ENCODE measurements at places on chromosomes 6 and 20.

DNA sequence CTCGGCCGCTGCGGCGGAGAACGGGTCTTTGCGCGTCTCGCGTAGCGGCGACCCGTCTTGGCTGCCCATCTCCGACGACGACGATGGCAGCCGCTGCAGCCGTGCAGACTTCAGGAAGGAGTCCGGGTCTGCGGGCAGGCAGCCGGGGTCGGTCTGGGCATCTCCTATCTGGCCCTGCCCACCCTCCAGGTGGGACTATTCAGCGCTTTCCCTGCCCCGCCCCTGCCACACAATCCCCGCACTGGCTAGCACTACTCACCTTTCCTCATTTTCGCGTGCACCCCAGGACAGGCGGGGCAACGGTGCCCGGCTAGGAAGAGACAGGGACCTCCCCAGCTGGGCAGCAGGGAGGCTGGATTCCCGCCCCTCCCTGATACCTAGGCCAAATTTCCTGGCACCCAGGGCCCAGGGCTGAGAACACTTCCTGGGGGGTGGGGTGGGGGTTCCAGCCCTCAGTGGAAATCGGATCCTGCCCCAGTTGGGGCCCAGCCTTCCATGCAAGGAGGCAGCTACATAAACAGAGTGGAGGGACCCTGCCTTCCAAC, 9.2 kb downstream of the GGT7 start:
- H3K36me3 ChIP-seq: peaks cover 3% of the 10 kb centered on the region
- H3K27me3 ChIP-seq: no peaks in the 10 kb centered on the region
- no peak for DNase-seq
- peak overlapping the region; percentile 45 for H3K4me3 ChIP-seq
- peaks cover 15% of the 10 kb centered on the region for H3K4me1 ChIP-seq

DNA sequence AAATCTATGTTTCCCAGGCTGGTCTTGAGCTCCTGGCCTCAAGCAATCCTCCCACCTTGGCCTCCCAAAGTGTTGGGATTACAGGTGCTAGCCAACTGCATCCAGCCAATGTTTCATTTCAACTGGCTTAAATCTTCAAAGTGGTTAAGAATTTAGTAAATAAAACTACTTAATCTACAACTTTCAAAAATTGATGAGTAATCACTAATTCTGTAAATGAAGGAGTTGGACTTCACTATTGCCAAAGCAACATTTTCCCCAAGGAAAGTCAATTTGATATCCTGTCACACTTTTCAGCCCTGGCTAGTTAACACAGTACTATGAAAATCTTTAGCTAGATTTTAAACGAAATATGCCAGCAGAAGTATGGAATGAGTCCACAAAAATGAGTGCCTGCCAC, 3.8 kb downstream of the TOMM6 start:
- H3K36me3 ChIP-seq: peaks cover 19% of the 10 kb centered on the region
- H3K4me3 ChIP-seq: no peak overlapping the region
- no peak for DNase-seq
- no peaks in the 10 kb centered on the region for H3K4me1 ChIP-seq
- no peak overlapping the region for H3K27ac ChIP-seq

- no peak for DNase-seq
- peaks cover 17% of the 10 kb centered on the region for H3K4me1 ChIP-seq
- no peak overlapping the region for H3K27ac ChIP-seq
- H3K36me3 ChIP-seq: no peaks in the 10 kb centered on the region
- H3K27me3 ChIP-seq: no peaks in the 10 kb centered on the region
Observed at GRCh38 chr20:1964659-1965405, 29.0 kb downstream of the PDYN start.

- no peaks in the 10 kb centered on the region for H3K4me1 ChIP-seq
- H3K27ac ChIP-seq: no peak overlapping the region
- DNase-seq: no peak
- no peak overlapping the region for H3K4me3 ChIP-seq
Observed at GRCh38 chr20:31536575-31536974, 22.3 kb downstream of the HM13 start.

GRCh38 chr6:131897621-131898020, 53.6 kb downstream of the CCN2 start:
- no peaks in the 10 kb centered on the region for H3K27me3 ChIP-seq
- DNase-seq: no peak
- H3K36me3 ChIP-seq: peaks cover 16% of the 10 kb centered on the region
- peaks cover 8% of the 10 kb centered on the region for H3K4me1 ChIP-seq

- H3K4me1 ChIP-seq: no peaks in the 10 kb centered on the region
- DNase-seq: no peak
- no peaks in the 10 kb centered on the region for H3K27me3 ChIP-seq
- no peaks in the 10 kb centered on the region for H3K36me3 ChIP-seq
- H3K4me3 ChIP-seq: no peak overlapping the region
Observed at GRCh38 chr6:91330896-91331295, 744.0 kb upstream of the MAP3K7 start.

DNA sequence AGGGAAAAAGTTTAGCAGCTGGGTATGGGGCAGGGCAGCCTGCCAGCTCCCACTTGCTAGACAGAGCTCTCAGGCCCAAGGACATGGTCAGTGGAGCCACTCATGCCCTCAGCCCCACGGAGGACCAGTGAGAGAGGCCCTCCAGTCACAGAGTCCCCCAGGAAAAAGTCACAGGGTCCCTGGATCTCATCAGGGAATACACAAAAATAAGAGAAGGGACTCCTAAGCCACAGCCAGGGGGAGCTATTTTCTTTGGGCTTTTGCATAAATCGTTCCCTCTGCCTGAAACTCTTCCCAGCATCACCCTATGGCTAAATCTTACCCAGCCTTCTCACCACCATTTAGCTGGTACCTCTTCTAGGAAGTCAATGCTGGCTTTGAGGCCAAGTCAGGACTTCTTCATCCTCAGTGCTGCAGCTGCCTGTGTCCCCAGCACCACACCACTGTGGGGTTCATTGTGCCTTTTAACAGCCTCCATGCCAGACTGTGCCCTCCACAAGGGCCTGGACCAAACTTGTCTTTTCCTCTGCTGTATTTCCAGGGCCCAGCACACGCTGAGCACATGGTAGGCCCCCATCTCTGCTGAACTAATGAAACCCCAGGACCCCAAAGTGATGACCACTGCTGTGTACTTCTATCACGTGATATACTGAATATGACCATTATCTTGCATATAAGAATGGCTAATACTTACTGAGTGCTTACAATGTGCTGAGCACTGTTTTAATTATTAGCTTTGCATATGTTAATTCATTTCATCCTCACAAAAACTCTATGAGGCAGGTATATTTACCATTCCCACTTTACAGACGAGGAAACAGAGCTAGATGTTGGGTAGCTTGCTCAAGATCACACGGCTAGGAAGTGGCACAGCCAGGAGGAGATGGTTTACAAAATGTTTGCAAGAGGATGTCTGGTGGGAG, 2.0 kb downstream of the ZNF335 start:
- no peaks in the 10 kb centered on the region for H3K4me1 ChIP-seq
- no peak for DNase-seq
- H3K27ac ChIP-seq: peak overlapping the region; percentile 11
- peaks cover 17% of the 10 kb centered on the region for H3K36me3 ChIP-seq
- H3K27me3 ChIP-seq: no peaks in the 10 kb centered on the region

GRCh38 chr20:9999645-10000044, 35.1 kb upstream of the ANKEF1 start:
- DNase-seq: no peak
- H3K36me3 ChIP-seq: no peaks in the 10 kb centered on the region
- H3K4me1 ChIP-seq: no peaks in the 10 kb centered on the region
- H3K27me3 ChIP-seq: no peaks in the 10 kb centered on the region
- no peak overlapping the region for H3K4me3 ChIP-seq
- no peak overlapping the region for H3K27ac ChIP-seq

DNA sequence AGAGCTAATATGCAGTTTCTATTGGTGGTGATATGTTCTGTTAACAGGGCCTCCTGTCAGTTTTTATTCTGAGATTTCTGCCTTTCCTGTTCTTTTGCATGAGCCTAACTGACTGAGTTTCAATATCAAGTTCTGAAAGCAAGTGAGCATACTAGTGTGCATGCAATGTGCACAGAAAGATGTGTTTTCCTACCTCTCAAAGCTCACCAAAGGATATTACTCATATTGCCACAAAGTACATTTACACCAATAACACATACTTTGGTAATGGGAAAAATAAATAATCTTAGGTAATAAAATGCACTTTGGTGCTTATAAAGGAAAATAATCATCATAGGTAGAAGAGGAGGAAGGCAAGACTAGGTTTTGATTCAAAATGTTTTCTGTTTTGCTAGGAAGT, 195.0 kb downstream of the KHDC1L start:
- H3K36me3 ChIP-seq: no peaks in the 10 kb centered on the region
- no peak overlapping the region for H3K27ac ChIP-seq
- no peaks in the 10 kb centered on the region for H3K27me3 ChIP-seq
- H3K4me1 ChIP-seq: peaks cover 8% of the 10 kb centered on the region

- no peak overlapping the region for H3K27ac ChIP-seq
- no peaks in the 10 kb centered on the region for H3K36me3 ChIP-seq
- no peak for DNase-seq
- no peak overlapping the region for H3K4me3 ChIP-seq
Observed at GRCh38 chr6:16660157-16660497, 101.1 kb downstream of the ATXN1 start.

GRCh38 chr6:43820486-43820885, 50.5 kb downstream of the VEGFA start:
- H3K4me1 ChIP-seq: no peaks in the 10 kb centered on the region
- H3K27me3 ChIP-seq: no peaks in the 10 kb centered on the region
- no peak for DNase-seq
- H3K4me3 ChIP-seq: no peak overlapping the region
- H3K27ac ChIP-seq: no peak overlapping the region

- H3K36me3 ChIP-seq: no peaks in the 10 kb centered on the region
- no peak for DNase-seq
- H3K4me3 ChIP-seq: no peak overlapping the region
- no peaks in the 10 kb centered on the region for H3K27me3 ChIP-seq
- H3K27ac ChIP-seq: no peak overlapping the region
Observed at GRCh38 chr6:154555073-154555677, 44.7 kb upstream of the CNKSR3 start.

DNA sequence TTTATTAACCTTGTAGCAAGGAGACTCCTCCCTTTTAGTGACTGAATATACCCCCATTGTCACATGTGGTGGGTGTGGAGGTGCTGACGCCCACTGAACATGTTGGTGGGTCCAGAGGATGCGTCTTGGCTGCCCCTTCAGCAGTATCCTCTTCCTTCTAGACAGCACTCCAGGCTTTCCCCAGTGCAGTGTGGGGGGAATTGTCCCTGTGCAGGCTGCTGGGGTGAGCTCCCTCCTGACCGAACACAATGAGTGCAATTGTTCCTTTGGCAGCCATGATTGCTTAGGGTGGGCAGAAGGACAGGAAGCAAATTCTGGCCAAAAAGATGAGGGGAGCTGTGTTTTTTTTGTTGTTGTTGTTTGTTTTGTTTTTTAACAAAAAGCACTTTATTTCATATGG, 209.3 kb upstream of the PDE10A start:
- no peak for DNase-seq
- H3K36me3 ChIP-seq: no peaks in the 10 kb centered on the region
- H3K4me3 ChIP-seq: no peak overlapping the region
- no peaks in the 10 kb centered on the region for H3K27me3 ChIP-seq
- no peak overlapping the region for H3K27ac ChIP-seq

DNA sequence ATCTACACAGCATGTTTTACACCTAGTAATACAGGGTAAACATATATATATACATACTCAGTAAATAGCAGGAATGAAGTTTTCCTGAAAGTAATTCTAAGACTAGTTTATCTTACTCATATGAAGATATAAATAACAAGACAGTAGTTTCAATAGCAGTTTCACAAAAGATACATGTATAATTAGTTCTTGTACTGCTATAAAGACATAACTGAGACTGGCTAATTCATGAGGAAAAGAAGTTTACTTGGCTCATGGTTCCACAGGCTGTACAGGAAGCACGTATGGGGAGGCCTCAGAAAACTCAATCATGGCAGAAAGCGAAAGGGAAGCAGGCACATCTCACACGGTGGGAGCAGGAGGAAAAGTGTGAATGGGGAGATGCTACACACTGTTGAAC, 16.9 kb downstream of the RARS2 start:
- no peak overlapping the region for H3K27ac ChIP-seq
- no peaks in the 10 kb centered on the region for H3K4me1 ChIP-seq
- no peak for DNase-seq
- no peaks in the 10 kb centered on the region for H3K27me3 ChIP-seq
- H3K4me3 ChIP-seq: no peak overlapping the region

GRCh38 chr20:13353261-13353945, 132.3 kb downstream of the ISM1 start:
- no peak overlapping the region for H3K27ac ChIP-seq
- peaks cover 11% of the 10 kb centered on the region for H3K4me1 ChIP-seq
- H3K4me3 ChIP-seq: no peak overlapping the region

- no peak for DNase-seq
- H3K27me3 ChIP-seq: no peaks in the 10 kb centered on the region
- no peak overlapping the region for H3K27ac ChIP-seq
- H3K4me1 ChIP-seq: no peaks in the 10 kb centered on the region
- no peak overlapping the region for H3K4me3 ChIP-seq
Observed at GRCh38 chr6:161361529-161361928, 87.7 kb upstream of the AGPAT4 start.
